ENCODE measurements at places on chromosomes 7 and 10.

GRCh38 chr7:17792075-17792936, 148.0 kb downstream of the SNX13 start:
- no peak for DNase-seq

GRCh38 chr10:103064956-103065355, 128.1 kb downstream of the NT5C2 start:
- no peak for DNase-seq

DNA sequence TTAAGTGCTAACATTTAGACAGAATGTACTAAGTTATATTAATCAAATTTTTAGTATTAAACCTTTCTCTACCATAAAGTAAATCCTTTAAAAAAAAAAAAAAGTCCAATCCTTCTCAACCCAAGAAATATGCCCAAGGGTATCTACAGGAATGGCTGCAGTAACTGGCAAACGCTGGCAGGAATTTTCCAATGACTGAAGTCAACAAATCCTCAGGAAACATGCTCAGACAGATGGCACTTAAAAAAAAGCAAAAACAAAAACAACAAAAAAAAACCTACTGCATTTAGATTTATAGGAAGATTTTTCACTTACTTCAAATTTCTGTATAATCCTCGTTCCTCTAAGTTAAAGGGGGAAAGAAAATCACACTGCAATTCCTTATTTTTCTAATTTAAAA, 666 bp downstream of the SVIL start:
- DNase-seq = no peak

GRCh38 chr10:102732661-102733060, 11.1 kb upstream of the WBP1L start:
- no peak for DNase-seq

- DNase-seq = peak; percentile 33
Measured at GRCh38 chr10:31961277-31962074, 32.8 kb upstream of the ARHGAP12 start.
